IMR-90 (cell line): ENCODE measurements at places on chromosomes 3 and 15.

GRCh38 chr3:52391096-52391495, 53.8 kb downstream of the SEMA3G start:
- no peak for DNase-seq

- DNase-seq, result no peak
Measured at GRCh38 chr15:75844629-75845335, 1.5 kb downstream of the UBE2Q2 start.

DNA sequence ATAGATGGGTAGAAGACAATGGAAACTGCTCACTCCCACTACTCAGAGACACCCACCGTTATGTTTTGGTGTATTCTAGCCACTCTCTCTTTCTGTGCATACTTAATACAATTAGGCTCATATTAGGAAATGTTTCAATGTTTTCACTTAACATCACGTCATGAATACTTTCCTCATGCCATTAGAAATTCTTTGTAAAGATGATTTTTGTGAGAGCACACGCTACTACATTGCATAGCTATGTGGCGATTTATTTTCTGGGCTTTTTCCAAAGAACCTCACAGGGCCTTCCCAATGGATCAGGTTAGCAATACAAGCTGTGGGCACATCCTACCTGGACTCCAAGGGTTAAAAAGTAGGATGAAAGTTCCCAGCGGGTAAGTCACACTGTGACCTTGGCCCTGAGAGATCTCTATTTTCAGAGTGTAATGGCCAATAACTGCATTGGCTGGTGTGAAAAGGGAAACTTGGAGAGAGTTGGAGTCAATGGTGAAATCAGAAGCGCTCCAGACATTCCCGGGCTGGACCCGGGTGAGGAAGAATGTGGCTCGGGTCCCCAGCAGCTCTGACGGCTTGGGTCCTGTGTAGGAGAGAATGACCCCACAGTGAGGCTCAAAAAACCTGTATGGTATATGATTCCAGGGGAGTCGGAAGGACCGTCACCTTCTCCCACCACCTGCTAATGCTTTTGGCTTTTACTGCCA, 25.8 kb upstream of the TGM5 start:
- peak; percentile 72 for DNase-seq

DNA sequence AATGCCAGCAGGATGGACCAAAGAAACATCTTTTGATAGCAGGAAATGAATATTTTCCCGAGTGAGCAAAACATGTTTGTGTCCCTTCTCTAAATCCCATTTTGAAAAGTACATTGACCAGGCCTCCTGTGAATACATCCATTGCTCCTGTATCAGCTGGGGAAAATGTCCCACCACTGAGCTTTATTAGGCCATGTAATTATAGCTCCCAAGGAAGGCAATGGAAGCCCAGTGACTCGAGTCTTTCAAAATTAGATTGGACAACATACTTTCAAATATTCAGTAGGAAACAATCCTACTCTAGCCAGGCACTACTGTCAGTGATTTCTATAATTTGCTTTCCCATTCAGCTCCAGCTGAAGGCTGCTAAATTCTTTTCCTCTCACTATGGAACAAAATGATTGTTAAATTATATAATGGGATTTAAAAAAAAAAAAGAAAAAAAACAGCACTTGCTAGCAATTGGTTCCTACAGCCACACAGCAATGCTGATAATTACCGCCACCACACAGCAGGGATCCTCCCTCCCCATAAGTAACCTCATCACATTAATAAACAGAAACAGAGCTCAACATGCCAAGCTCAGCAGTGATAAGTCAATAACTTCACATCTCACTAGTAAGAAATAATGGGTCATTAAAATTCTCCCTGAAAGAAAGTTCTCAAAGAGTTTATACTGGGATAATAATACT, 172.4 kb upstream of the SLC2A2 start:
- DNase-seq, result no peak

DNA sequence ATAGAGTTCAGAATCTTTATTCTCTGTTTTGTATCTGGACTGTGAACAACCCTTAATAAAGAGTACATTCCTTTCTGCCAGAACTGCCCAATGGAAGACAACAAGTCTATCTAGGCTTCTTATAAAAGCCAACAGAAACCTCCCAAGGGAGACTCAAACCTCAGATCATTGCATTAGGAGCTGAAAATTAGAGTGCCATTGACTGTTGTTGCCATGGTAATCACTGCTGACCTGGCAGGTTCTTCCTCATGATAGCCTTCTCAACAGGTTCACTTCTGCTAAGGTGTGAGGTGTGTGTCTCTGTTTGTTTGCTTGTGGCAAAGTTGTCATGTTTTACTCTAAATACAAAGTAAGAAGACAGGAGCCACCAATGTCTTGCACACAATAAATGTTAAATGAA, 79.2 kb downstream of the TMEM108 start:
- no peak for DNase-seq

DNA sequence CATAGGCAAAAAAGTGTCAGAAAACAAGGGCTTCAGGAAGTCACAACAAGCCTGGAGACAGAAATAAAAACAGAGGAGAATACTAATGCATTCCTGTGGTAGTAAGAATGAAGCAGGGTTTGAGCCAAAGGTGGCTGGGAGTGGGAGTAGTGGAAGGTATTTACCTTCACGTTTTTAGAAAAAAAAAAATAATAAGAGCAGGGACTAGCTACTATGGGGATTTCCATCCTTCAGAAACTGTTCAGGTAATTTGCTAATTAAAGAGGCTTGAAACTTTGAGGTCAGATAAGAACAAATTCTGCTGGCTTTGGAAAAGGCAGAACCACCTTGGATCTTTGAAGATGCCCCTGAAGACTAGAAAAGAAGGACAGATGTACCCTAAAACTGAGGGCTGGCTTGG, 18.4 kb downstream of the ILDR1 start:
- DNase-seq, result no peak

GRCh38 chr3:9205345-9206143, 43.9 kb downstream of the SRGAP3 start:
- no peak for DNase-seq

DNA sequence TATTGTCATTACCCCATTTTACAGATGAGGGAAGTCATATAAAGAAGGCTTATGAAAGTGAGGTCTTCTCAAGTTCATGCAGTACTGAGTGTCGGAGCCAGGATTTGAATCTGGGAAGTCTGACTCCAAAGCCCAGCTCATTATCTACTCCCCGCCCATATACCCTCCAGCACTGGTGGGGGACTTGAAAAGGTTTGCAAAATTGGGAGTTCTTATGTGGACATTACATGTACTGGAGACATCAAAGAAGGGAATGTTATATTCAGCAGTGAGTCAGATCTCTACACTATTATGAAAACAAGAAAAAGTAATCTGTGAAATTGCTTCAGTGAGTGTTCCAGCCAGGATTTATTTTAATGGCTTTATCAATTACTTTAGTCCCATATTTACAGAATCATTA, 185.2 kb upstream of the CADPS start:
- no peak for DNase-seq

- no peak for DNase-seq
Measured at GRCh38 chr15:25793354-25794050, 69.6 kb downstream of the ATP10A start.

DNA sequence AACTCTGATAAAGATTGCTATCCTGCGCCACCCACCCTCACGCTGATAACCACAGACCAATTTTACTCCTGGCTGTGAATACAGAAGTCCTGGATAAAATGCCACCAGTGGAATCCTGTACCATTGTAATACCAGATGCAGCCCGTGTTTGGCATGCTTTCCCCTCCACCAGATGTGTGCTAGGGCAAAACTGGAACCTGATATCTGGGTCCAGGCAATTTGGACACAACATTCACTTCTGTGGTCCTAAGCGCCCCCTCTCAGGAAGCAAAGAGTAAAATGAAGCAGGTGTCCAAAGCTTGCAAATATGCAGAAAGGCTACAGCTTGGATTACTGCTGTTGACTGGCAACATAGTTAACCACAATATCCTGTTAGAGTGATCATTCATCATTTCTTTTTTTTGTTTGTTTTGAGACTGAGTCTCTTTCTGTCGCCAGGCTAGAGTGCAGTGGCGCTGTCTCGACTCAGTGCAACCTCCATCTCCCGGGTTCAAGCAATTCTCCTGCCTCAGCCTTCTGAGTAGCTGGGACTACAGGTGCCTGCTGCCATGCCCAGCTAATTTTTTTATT, 32.8 kb downstream of the LOXL1 start:
- DNase-seq, result no peak

- DNase-seq, result no peak
Measured at GRCh38 chr15:100836501-100836900, 43.1 kb upstream of the ALDH1A3 start.

DNA sequence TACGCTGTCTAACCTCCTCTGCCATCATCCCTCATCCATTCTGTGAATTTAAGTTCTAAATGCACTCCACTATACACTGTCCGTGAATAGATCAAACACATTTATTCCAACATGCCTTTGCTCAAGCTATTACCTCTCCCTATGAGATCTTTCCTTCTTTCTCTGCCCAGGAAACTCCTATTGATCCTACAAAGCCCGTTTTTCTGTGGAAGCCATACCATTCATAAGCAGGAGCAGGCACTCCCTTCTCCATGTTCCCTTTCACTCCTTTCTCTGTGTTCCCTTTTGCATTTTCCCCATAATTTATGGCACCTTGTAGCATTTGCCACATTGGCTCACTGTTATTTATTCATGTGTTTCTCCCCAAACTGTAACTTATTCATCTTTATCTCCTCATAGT, 501.6 kb downstream of the MAGI1 start:
- no peak for DNase-seq

DNA sequence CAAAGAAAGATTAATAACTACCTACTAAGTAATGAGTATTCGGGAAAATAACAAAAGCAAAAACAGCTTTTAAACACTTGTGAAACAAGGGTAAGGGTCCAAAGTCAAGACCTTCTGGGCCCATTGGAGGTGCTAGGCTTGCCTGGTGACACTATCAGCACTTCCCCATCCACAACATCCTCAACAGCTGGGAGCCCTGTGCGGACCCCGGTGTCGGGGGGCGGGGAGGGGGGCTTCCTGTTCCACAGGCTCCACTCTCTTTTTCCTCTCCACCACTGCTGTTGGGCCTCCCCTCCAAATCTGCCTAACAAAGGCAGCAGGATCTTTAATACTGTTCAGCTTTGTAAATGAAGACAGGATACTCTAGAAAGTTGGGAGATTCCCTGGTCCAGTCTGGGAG, 21.6 kb downstream of the NGRN start:
- no peak for DNase-seq

DNA sequence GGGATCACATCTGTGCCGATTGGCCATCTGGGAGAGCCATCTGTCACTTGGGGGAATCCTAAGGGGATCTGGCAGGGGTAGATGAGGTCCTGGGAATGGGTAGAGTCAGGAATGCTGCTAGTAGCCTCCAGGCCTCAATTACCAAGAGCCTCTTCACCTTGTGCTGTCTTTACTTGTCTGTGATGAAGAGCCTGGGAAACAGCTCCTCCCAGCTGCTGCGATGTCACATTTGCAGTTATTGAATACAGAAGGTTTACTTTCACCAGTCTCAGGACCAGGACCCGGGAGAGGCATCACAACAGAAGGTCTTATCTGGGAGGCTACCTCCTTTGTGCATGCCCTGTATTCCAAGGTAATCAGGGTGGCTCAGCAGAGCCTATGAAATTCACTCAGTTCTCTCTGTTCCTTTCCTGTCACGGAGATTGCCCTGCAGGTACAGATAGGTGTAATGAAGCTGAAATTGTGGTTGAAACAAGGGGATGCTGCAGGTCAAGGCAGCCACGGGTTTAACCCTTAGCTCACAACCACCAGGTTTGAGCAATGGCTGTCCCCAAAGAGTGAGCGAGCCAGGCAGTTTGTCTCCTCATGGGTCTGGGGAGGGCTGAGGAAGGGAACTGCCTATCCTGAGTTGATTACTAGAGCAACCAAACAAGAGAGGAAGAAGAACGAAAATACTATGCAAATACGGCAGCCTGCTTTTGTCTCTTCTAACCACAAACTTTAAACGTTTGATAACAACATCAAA, 298.9 kb upstream of the RORA start:
- DNase-seq, result no peak

DNA sequence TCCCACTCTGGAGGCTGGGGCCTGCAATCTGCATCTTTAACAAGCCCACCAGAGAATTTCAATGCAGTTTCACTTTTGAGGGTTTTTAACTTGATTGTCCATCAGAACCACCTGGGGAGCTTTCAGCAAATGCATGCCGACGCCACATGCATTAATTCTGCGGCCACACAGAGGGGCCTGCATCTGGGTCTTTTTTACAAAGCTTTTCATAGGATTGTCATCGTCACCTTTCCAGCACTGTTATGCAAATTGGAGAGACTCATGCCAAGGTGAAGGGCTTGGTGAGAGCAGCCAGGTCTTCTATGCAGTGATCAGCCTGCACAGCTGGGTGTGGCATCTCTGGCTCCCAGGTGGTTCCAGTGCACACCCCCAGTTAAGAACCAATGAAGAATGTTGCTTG, 143.0 kb upstream of the CTDSPL start:
- DNase-seq, result no peak

DNA sequence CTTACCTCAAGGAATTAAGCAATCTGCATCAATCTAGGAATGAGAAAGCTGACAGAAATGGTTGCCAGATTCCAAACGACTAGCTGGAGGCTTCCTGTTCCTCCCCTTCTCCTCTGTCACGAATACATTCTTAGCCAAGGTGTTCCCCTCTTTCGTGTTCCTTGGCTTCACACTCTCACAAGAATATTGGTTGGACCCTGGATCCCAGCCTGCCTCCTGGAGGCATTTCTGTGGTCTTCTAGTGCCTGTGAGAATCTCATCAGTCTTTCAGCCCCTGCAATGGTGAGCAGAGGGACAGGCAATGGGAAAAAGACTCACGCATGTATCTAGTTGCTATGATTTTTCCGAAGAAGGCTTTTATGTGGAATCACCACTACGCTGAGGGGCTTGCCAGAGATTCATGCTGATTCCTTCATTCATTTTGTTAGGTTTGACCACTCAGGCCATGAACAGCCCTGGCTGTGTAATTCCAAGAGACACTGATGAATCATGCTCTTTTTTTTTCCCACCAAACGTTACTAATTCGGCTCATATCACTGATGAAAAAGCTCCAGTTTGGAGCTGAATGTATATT, 1.6 kb upstream of the P3H2 start:
- peak; percentile 83 for DNase-seq

- no peak for DNase-seq
Measured at GRCh38 chr3:62088472-62089104, 284.8 kb downstream of the FEZF2 start.

GRCh38 chr3:71514621-71515020, 68.9 kb downstream of the FOXP1 start:
- peak; percentile 22 for DNase-seq

GRCh38 chr3:183491109-183491922, 62.9 kb upstream of the MCF2L2 start:
- no peak for DNase-seq

- peak; percentile 97 for DNase-seq
Measured at GRCh38 chr3:23650371-23651140, 155.2 kb upstream of the UBE2E1 start.

- DNase-seq, result peak; percentile 2
Measured at GRCh38 chr3:122795674-122796195, 866 bp downstream of the SLC49A4 start.

- no peak for DNase-seq
Measured at GRCh38 chr3:39287216-39288164, 7.7 kb upstream of the CX3CR1 start.

DNA sequence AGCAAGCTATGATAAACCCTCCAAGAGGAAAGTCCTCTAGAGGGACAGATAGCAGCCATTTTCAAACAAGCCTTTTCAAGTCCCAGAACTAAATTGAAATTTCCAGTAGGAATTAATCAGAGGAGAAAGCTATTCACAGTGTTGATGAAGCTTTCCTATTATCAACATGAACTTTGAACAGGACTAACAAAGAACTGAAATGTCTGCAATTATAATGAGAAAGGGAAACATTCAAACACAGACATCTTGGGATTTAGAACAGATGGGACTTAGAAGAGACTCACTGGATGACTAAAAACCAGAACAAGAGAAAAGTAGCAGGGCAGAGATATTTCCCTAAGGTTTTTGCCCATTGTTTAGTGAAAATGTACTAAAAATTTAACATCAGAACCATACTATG, 622.1 kb upstream of the UBE2E2 start:
- DNase-seq, result no peak
